ENCODE measurements at places on chromosomes 12 and 14.

DNA sequence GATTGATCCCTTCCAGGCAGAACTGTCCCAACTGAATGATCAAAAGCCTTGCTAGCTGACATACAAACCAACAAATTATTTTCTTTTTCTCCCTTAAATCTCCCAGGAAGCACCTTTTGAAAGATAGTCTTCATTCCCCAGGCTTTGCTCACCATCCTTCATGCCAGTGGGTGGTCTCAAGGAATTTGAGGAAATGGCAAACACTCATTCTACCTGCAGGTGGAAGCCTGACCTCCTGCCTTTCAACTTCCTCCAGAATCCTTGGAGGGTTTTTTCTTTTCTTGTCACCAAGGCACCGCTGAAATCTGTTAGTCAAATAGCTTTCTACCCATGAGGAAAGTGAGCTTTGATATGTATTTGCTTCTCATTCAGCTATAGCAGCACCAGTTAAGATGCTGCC is 128.5 kb downstream of the WIF1 start:
- ATAC-seq = no peak

- ATAC-seq = peak; percentile 90
Measured at GRCh38 chr14:101123618-101124510, 220.3 kb upstream of the RTL1 start.

DNA sequence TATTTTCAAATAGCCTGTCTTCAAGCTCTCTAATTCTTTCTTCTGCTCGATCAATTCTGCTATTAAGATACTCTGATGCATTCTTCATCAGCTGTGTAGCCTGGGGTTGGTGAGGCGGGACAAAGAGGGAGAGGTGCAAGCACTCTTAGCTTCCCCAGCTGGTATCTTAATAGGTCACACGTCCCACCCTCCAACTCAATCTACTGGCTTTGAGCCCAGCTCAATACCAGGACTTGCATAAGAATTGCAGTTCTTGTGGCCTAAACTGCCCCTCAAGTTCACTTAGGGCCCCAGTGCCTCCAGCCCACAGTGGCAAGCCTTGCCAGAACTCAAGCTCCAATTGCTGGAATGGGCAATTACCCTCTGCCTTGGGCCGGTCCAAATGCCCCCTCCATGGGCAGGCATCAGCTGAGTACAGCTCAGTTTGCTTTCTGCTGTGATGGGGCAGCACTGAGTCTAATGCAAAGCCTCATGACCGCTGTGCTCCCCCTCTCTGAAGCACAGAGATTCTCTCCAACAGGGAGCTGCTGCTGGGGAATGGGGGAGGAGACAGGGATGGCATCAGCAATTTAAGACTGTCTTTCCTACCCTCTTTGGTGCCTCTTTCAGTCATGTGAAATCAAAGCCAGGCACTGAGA is 5.6 kb upstream of the SPATA7 start:
- ATAC-seq = no peak

DNA sequence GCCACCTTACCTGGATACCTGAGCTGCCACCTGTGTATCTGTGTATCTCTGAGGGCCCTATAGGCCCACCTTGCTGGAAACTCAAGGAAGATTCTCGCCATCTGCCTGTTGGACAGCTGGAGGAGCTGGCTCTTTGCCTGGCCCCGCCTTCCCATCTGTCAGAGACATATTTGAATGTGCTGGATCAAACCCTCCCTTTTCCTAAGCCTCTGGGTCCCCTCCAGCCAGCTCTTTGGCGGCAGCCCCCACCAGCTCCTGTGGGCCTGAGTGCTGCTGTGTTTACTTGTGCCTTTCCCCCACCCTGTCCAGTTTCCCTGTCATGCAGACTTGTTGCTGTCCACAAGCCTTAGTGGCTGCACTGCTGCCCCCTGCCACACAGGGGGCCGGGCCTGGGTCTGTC is 55.9 kb upstream of the SRSF5 start:
- peak; percentile 56 for ATAC-seq

GRCh38 chr14:98437113-98437512 is 834.9 kb downstream of the BCL11B start:
- no peak for ATAC-seq
